ENCODE measurements at places on chromosomes 7 and 10.

DNA sequence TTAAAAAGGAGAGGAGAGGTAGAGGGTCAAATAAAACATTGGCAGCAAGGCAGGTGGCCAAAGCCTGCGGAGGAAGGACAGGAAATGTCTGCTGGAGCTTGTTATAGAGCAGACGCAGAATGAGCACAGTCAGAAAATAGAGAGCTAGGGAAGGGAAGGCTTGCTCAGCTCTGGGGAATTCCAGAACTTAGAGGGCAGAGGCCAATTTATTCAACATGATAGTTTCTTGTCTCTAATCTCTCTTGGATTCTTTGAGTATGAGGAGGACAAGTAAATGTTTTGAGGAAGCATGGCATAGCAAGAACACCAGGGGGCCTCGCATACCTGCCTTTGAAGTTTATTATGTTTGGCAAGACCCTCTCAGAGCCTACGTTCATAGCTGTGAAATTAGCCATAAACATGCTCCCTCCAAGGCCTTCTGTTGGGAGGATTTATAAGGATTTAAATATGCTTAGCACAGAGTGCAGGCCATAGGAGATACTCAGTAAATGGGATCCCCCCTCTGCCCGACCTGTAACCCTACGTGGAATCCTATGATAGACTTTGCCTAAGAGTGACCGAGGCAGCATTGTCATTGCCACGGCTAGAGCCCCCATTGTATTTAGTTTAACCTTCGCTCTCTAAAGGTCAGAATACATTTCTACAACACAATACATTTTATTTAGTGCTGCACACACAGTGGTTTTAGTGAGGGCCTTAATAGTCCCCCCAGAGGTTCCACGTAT lies 293.9 kb downstream of the CCDC3 start:
- peak; percentile 25 for DNase-seq

DNA sequence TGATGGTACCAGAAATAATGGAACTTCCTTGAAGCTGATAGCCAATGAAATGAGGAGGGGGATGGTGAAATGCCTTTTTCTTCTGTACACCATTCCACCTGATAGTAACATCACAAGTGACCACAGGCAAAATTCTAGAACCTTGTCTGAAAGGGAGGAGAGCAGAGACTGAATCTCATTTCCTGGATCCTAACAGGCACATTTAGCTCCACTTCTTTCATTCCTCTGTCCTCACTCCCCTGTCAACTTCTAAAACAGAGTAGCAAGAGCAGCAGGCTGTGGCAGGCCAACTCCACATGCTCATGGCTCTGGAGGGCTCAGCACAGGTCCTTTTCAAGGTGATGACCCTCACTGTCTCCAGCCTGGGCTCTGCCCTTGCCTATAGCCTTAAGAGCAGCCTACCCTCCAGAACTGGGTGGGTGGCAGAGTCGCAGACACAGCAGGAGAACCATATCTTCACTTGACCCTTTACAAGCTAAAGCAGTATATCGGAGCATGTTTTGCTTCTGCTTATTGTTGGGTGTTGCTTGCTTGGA lies at the start of gene LRRC18:
TSS of gene LRRC18 (minus strand) at position 51 of the 536 bp plus-strand sequence. CDS start 25,685 bp downstream, outside the sequence.
- DNase-seq, result no peak

GRCh38 chr7:120170834-120171233 lies 102.1 kb upstream of the KCND2 start:
- DNase-seq, result no peak

DNA sequence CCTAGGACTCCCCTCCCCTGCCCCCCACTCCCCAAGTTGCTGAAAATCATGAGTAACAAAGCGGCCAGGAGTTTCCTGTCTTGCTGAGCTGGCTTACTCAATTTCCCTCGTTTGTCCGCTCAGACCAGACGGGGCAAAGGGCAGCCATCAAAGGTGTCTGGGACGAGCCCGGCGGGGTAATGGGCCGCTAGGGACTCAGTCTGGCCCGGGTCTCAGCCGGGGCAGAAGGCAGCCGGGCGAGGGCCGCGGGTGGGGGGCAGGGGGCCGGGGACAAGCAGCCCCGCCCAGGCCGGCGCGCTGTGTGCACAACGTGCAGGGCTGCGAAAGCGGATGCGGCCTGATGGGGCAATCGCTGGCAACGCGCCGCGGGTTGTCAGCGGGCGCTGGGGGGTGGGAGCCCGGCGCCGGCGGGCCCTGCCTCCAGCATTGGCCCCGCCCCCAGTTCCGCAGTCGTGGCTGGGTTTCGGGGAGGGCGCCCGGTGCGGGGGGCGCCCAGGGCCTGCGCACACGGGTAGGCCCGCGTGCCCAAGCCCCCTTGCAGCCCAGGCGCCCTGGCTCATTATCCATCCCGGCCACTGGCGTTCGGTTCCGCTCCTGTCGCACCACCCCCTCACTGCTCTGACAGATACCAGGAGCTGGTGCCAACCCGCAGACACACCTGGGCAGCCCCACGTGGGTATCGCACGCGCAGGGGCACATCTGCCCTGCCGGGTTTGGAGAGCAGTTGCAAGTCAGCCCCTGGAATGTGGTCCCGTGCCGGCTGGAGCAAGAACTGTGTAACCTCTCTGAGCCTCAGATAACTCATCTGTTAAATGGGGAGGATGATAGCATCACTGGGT lies 35.1 kb downstream of the DNAJB12 start:
- DNase-seq, result peak; percentile 75

DNA sequence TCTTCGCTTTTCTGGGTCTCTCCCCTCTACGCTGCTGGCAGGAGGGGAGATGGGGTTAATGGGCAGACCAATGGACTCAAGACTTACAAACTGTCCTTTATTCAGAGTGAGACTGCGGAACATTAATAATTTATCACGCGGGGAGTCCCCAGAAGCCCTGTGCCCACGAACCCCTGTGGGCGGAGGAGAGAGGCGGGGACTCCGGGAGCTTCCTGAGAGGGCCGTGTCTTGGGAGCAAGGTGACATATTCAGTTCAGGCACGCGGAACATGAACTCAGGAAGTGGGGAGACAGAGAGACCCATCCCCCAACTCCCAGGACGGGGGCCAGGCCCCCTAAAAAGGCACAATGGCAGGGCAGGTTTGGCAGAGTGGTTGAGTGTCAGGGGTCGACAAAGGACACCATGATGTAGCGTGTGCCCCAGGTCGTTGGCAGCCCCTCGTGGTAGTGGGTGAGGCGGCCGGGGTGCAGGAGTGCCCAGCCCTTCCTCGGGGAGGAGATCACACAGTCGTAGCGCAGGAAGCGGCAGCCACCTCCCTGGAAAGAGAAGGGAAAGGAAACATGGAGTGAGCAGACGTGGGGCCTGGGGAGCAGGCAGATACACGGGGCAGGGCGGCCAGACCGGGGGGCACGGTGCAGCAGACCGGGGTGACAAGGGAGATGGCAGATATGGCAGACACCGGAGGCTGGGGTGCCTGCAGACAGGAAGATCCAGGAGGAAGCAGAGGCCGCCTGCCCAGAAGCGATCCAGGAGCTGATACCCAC lies 5.2 kb upstream of the MOGAT3 start:
- no peak for DNase-seq

- DNase-seq, result no peak
Measured at GRCh38 chr7:101898106-101898505, 80.7 kb downstream of the CUX1 start.

DNA sequence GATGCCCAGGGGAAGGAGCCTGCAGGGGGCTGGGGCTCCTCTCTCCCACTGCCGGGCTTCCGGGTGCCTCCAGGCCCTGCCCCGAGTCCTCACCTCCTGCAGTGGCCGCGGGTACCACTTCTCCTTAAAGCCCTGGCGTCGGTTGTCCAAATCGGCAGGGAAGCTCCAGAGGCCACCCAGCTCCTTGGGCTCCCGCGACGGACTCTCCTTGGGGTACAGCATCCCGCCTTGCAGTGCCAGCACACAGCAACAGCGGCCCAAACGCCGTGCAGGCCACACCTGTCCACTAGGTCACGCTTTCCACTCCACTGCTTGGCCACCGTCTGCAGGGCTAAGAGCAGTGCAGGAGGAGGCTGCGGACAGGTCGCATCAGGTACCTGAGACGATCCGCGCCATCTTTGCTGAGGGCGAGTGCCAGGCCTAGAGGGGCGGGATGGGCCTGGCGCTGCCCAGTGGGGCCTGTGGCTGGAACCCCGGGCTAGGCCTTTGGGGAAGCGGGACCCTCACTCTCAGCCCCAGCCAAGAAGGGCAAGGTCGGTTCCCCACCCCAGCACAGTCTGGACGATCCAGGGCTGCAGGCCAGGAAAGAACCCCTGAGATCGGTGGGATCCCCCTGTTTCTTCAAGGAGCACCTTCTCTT lies 47.7 kb upstream of the ZNF479 start:
- no peak for DNase-seq

GRCh38 chr10:110076559-110077318 lies 69.0 kb downstream of the ADD3 start:
- no peak for DNase-seq

GRCh38 chr10:94108200-94108599 lies 114.5 kb downstream of the PLCE1 start:
- DNase-seq, result no peak

GRCh38 chr10:123648595-123648994 lies 17.6 kb upstream of the GPR26 start:
- no peak for DNase-seq

DNA sequence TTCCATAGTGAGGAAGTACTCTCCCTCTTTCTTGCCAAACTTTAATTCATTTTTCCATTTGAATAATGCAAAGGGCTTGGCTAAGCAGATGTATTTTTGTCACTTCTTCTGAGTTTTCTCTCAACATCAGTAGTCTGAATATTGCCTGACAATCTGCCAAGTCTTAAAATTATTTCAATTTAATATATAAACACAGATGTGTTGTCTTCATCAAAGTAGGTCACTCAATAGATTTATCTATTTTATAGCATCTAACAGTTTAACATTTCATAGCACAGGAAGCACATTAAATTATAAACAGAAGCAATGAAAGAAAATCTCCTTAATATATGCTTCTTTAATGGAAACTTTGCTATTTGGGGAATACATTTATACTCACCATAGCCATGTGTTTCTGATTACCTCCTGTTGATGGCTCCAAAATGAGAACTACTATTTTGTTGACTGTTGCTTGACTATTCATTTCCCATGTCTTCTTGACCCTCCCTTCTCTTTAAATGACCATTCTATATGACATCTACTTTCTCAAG lies 4.5 kb downstream of the CPED1 start:
- DNase-seq, result no peak

DNA sequence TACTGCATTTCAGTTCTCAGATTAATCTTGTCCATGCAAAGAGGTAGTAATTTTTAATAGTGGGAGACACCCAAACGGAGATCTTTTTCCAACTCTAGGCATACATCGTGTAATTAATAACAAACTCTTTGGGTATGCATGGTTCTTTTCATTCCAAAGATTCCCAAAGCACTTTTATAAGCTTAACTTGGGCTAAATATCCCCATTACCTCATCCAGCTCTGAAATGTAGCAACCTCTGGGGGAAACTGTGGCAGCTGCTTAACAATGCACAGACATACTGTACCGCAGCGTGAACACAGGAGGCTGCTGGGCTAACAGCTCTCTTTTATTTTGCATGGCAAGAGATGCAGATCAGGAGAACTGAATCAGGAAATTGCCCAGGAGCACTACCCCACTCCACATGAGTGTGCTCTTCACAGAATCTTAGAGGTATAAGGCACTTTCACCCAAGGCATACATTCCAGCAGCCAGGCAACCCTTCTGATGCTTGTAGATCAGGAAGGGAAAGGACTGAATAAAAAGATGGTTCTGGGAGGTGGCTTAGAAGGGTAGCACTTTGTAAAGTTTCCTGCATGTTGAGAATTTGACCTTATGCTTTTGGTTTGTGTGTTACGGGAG lies 114.4 kb upstream of the GLI3 start:
- no peak for DNase-seq

- DNase-seq, result no peak
Measured at GRCh38 chr7:142407939-142408570, 150.2 kb upstream of the PRSS58 start.

- no peak for DNase-seq
Measured at GRCh38 chr10:95756041-95756761, at the start of gene ENTPD1. TSS of gene ENTPD1 (plus strand) at chr10:95756163. CDS start at chr10:95756240, 77 bp downstream.

GRCh38 chr7:149562602-149563001 lies 65.0 kb upstream of the ZNF746 start:
- no peak for DNase-seq

DNA sequence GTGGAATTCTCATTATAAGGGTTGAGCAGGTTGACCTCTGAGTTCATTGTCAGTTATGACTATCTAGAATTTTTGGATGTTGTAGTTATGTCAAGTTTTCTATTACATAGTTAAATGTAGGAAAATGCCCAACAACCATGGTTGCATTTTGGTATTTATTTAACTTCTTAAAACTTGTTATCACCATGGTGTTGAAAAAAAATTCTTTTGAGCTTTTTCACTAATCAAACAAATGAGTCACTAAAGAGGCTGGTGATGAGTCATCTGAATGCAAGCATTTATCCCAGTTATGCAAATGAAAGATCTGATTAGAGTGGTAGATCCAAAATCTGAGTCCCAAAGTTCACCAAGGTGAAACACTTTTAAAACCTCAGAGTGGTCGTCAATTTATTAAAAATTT lies 624.7 kb upstream of the IGFBP3 start:
- no peak for DNase-seq

DNA sequence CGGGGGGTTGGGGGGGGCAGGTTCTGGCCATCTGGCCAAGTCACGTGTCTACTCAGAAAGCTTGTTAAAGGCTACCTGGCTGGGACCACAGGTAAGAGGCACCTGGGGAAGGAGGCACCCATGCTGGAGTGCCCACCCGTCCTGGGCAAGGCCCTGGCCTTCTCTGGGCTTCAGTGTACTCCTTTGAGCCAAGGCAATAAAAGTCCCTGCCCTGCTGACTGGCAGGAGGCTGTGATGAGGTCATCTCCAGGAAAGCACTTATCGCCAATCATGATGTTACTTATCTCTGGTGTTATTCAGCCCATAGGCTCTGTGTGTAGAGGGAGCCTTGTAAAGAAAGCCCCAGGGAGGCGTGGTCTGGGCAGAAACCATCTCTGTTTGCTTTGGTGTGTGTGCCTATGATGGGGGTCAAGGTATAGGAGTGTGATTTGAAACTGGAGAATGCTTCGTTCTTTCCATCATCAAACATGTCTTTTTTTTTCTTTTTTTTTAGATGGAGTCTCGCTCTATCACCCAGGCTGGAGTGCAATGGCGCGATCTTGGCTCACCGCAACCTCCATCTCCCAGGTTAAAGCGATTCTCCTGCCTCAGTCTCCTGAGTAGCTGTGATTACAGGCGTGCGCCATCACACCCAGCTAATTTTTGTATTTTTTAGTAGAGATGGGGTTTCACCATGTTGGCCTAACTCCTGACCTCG lies 2.5 kb upstream of the CLDN4 start:
- DNase-seq, result peak; percentile 98

- DNase-seq, result no peak
Measured at GRCh38 chr10:1159131-1160061, 103.2 kb downstream of the WDR37 start.

GRCh38 chr7:44108768-44109750 lies 4.9 kb downstream of the AEBP1 start:
- DNase-seq, result no peak

- DNase-seq, result no peak
Measured at GRCh38 chr7:106138776-106139175, 26.7 kb upstream of the SYPL1 start.

- no peak for DNase-seq
Measured at GRCh38 chr10:64102264-64102633, 581.0 kb downstream of the REEP3 start.

GRCh38 chr10:71517298-71518169 lies 120.8 kb downstream of the CDH23 start:
- no peak for DNase-seq

All from NCI-H1417 (cell line).